ENCODE measurements at places on chromosomes 1 and 21. TPM values are rescaled to one million over a fixed set of nuclear protein-coding genes. Genes with fewer than 3 reads are reported as not detected.

CPTP gene
- polyA plus RNA-seq: 15.4 TPM

LYPD8 gene
- polyA plus RNA-seq: not detected

DNA sequence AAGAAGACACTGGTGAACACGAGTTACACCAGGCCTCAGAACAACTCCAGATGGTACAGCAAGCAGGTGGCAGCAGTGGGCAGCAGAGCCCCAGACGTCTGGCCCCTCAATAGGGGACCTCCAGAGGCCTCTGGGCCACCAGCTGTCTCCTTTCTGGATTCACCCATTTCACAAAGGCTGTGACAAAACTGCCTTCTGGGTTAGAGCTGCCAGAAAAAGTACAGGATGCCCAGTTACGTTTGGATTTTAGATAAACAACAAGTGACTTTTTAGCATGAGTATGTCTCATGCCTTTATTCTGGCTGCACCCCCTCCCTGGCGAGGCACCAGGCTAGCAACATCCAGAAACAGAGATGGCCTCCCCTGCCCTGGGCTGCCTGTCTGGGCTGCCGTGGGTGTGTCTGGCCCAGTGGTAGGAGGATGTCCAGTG is 30.1 kb downstream of the ITPKB start:
- no peak for DNase-seq

GRCh38 chr1:34850382-34850781 is 9.2 kb downstream of the SMIM12 start:
- no peak for DNase-seq

- DNase-seq: no peak
Observed at GRCh38 chr1:178407215-178407614, 89.5 kb downstream of the CLEC20A start.

GRCh38 chr21:18608226-18608625 is 204.6 kb upstream of the TMPRSS15 start:
- no peak for DNase-seq

CYP4B1 gene
- polyA plus RNA-seq: not detected

GRCh38 chr1:169163059-169163458 is 56.6 kb downstream of the ATP1B1 start:
- no peak for DNase-seq

FTCD gene
- polyA plus RNA-seq: not detected

DNA sequence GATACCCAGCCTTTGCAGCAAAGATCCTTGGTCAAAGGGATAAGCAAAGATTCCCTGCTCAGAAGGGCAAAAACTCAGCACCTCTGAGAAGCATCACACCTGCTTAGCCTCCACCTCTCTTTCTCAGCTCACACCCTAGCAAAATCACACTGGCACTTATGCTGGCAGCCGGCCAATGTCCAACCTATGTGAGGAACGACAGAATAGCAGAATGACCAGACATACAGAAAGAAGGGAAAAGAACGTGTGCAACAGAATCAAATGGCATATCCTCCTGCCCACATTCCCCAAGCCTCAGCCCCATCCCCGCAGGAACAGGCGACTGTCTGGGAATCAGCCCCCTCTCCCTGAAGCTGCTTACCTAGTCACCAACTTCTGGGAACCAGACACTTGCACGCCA is 664 bp upstream of the ADORA3 start:
- no peak for DNase-seq

ZC3H12A gene
- 155 TPM for polyA plus RNA-seq

CCDC190 gene
- not detected for polyA plus RNA-seq

DNA sequence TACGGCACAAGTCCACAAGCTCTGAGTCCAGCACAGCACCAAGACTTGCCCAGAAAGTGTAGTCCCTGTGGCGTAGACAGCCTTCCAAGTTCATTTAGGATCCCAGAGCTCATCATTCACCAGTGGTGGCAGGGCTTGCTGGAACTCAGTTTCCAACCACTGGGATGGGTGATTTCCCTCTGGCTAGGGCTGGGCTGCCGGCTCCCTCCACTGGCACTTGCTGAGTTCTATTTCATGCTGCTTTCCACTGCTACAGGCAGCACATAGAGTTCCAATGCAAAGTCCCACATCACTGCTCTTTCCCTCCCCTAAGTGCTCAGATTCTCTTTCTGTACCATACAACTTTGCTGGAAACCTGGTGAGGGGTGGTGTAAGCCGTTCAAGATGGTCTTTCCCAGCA is 510.3 kb upstream of the TMPRSS15 start:
- no peak for DNase-seq

NFIA gene
- polyA plus RNA-seq: 1.4 TPM

KRTAP10-8 gene
- polyA plus RNA-seq: not detected

GRCh38 chr1:19872190-19872589 is 10.0 kb upstream of the OTUD3 start:
- no peak for DNase-seq

- DNase-seq: no peak
Observed at GRCh38 chr1:235783148-235783776, 83.4 kb downstream of the LYST start.

Measured in CD14-positive monocyte (primary cell).